ENCODE measurements at places on chromosomes 1 and 21. TPM values are rescaled to one million over a fixed set of nuclear protein-coding genes. Genes with fewer than 3 reads are reported as not detected.

Gene USH2A
- not detected for total RNA-seq

Gene CXADR
- total RNA-seq, result 43.5 TPM

Gene CHI3L2
- total RNA-seq, result not detected

Gene CYP4Z1
- total RNA-seq, result not detected

Gene KCNJ6
- total RNA-seq, result not detected

Gene FAAH
- 10.2 TPM for total RNA-seq

Gene GBP7
- not detected for total RNA-seq

Gene ALPL
- not detected for total RNA-seq

Gene PRKAA2
- total RNA-seq, result 2.1 TPM

Gene CFAP126
- total RNA-seq, result not detected

Gene KCND3
- total RNA-seq, result under 0.01 TPM

Gene ANKRD34A
- total RNA-seq, result under 0.01 TPM

Gene RORC
- total RNA-seq, result 0.26 TPM

Gene CCDC27
- total RNA-seq, result not detected

Gene PAQR7
- 20.7 TPM for total RNA-seq

Gene CRB1
- under 0.01 TPM for total RNA-seq

Gene SPATC1L
- 0.64 TPM for total RNA-seq

Gene MNDA
- not detected for total RNA-seq

Gene ATP1A4
- total RNA-seq, result not detected

Gene AMY2A
- total RNA-seq, result not detected

Gene NPHS2
- total RNA-seq, result not detected

Gene CYP4A11
- not detected for total RNA-seq

Gene S100B
- total RNA-seq, result not detected

Gene TOR1AIP1
- total RNA-seq, result 26.4 TPM

Gene PTPRC
- total RNA-seq, result not detected

Gene C2CD4D
- total RNA-seq, result not detected

Gene ORC1
- total RNA-seq, result 0.26 TPM

Gene THEM5
- total RNA-seq, result not detected

Gene PTGFR
- 0.26 TPM for total RNA-seq

Gene ST7L
- total RNA-seq, result 13.8 TPM

Gene SDC3
- 4.7 TPM for total RNA-seq

Gene MYBPHL
- 0.26 TPM for total RNA-seq

Gene HES4
- total RNA-seq, result 83.5 TPM

Gene ARHGEF10L
- total RNA-seq, result 6.3 TPM

Gene TTLL10
- total RNA-seq, result not detected

Gene SAMSN1
- not detected for total RNA-seq

Gene LRRN2
- not detected for total RNA-seq

Gene ADGRB2
- 0.64 TPM for total RNA-seq

Gene LCE1C
- not detected for total RNA-seq

Gene TRIM58
- not detected for total RNA-seq

All from bronchial epithelial cell (primary cell).